ENCODE measurements at places on chromosomes 2 and 18.
A peak's percentile ranks its signal among the peaks of the same experiment; 100 is the strongest.

GRCh38 chr2:196480653-196481323 lies 158.7 kb upstream of the CCDC150 start:
- DNase-seq, result no peak

GRCh38 chr2:176535467-176536113 lies 266.3 kb downstream of the MTX2 start:
- DNase-seq, result no peak

- DNase-seq, result no peak
Measured at GRCh38 chr2:52611759-52612158, 1155.8 kb upstream of the CHAC2 start.

DNA sequence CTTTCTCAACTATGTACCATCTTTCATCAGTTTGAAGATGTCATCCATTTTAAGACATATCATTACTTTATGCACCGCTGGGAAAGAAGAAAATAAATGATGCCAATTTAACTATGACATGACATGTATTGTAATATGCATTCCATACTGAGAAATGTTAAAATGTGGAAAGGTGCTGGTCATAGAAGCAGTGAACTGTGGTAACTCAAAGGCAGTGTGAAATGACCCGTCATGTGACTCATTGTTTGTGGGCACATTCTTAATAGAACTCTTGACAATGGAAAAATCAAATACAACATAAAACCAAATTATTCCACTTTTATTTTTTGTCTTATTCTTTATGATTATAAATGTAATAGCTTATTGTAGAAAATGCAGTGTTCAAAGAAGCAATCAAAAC lies 455.0 kb upstream of the ST6GAL2 start:
- DNase-seq, result no peak

- DNase-seq, result no peak
Measured at GRCh38 chr2:143830476-143830875, 689.4 kb downstream of the ZEB2 start.

DNA sequence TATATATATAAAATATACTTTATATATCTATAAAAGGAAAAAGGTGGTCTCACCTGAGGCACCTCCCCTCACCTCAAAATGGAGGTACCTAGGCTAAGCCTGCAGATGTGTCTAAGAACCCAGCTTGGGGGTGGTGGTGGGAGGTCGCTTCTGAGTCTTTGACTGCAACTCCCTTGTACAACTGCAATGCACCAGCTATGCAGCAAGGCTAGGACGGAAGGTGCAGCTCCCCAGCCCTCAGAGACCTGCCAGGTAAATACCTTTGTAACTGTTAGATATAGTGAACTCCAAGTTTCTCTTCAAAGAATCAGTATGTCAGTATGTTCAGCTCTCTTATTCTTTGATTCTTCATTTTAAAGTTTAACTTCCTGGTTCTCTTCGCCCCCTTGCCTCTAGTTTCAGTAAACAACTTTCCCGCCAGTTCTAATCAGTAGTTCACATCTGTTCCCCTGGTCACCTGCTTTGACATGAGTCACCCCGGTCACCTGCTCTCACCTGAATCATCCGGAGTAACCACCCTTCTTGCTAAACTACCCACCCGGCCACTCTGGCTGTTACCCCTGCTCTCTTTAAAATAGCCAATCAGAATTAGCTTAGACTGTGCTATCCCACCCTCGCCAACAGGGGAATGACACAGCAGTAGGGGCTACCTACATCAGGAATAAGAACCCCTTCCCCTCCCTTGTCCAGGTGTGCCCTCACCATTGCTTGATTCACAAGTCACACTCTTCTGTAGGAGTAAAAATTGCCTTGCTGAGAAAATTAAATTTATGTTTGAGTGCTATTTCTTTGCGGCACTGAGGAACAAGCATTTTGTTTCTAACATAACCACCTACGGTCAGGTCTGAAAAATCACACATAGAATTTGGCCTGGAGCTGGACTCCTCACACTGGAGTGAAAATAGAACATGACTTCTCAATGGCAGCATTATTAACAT lies 24.7 kb upstream of the IMPA2 start:
- no peak for DNase-seq

- peak; percentile 55 for DNase-seq
Measured at GRCh38 chr2:68925295-68925896, 27.3 kb downstream of the GKN2 start.

- no peak for DNase-seq
Measured at GRCh38 chr2:172278667-172279066, 148.7 kb upstream of the ITGA6 start.

DNA sequence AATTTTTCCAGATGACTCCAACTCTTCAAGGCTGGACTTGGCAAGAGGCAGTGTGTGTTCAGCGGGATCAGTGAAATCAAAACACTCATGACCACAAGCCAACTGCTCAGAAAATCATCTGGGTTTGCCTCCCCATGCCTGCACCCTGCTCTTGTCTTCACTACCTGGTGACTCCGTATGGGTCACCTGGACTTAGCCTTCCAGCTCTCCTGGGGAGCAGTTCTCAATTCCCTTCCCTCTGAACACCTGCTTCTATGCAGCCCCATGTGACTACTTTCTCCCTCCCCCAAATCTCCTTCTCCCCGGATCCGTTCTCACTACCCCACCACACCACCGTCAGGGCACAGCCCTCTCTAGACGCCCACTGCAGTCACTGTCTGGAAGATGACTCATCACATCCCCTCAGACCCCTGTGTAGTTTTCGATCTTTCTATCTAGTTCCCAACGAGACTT lies 130.2 kb upstream of the ID2 start:
- DNase-seq, result no peak

DNA sequence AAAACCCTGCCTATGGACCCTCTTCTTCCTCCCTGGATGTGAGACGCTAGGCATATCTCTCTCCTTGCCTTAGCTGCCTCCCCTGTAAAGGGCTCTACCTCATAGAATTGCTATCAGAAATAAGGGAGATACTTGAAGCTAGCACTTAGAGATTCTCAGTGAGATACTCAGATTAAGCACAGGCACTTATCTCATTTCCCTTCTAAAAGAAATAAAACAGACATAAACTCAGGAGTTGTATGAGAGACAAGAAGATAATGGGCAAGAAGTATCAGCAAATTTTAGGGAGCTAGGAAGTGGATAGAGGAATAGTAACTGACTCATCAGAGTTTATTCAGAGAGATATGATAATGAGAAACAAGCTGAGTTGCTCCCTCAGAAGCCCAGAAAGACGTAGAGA lies 131.0 kb downstream of the SP3 start:
- DNase-seq, result no peak

GRCh38 chr2:225597911-225598310 lies 198.4 kb downstream of the NYAP2 start:
- DNase-seq, result no peak

DNA sequence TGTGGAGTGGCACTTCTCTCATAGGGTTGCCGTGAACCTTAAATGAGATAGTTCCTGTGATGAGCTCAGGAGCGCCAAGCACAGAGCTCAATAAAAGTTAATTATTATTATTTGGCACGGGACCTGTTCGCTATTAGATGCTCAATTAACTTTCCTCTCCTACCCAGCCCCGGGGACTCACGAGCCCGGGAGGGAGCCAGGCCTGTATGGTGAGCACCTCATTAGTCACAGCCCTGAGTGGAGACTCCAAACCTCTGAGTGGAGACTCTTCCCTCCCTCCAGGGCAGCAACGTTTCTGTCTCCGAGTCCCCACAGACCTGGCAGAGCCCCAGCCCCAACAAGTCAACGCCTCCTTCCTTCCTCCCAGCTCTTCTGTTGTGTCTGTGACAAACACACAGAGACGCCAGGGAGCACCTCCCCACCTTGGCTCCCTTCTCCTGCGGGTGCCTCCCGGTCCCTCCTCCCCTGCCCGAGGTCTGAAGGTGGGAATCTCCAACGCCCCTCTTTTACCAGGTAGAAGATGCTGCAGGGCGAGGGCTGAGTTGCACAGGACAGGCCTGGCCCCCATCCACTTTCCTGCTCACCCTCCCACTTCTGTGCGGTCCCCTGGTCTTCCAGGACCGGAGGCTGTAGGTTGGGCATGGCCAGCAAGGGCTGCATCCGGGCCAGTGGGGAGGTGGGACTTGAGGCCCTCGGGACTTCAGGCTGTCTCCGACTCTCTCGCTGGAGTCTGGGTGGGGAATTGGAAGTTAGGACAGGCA lies 52.7 kb upstream of the ODC1 start:
- no peak for DNase-seq

GRCh38 chr2:232983669-232984140 lies 29.4 kb downstream of the NGEF start:
- DNase-seq, result no peak

DNA sequence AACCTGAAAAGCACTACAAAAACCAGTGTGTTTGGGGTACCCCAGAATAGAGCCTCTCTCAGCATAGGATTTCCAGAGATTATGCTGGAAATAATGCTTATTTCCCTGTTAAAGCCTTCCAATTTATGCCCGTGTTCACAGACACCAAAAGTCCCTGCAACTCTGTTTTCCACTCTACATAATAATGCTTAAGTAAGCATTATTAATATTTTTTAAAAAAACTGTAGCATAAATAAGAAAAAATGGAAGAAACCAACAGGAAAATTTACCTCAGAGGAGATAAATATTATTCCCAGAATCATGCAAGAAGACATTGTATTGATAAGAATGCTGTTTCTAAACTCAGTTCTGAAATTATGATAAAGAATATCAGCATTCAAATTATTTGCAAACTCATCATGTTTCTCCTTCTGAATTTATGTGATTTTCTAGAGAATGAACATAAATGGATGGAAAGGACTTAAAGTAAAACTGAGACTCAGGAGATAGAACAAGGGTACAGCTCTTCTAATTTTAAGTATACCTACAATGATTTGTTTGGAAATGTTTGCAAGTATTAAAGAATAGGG lies 241.7 kb downstream of the LRP1B start:
- DNase-seq, result no peak

GRCh38 chr2:109711230-109712122 lies 82.6 kb upstream of the RGPD5 start:
- no peak for DNase-seq

DNA sequence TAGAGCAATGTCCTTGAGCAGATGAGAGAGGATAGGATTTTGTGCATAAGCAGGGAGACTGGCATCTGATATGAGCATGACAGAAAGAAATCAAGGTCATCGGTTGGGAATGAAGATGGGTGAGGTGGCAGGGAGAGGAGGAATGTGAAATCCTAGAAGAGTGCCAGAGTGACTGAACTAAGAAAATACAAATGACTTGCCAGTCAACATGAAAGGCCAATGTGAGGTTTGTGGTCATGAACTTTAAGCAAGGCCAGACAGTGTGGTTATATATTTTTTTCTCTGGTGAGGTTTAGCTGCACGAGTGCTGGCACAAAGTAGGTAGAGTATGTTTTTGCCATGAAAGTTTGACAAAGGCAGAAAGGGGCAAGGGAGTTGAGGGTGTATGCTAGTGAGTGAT lies 21.2 kb downstream of the QPCT start:
- no peak for DNase-seq

Measured in SK-N-SH (cell line).